ENCODE measurements at places on chromosomes 11 and 22. TPM values are rescaled to one million over a fixed set of nuclear protein-coding genes. Genes with fewer than 3 reads are reported as not detected.

The AMPD3 gene
- 13.5 TPM for total RNA-seq

The EXPH5 gene
- total RNA-seq: 3.6 TPM

The MMP11 gene
- 3.7 TPM for total RNA-seq

The NDUFS3 gene
- total RNA-seq: 124 TPM

The DDX17 gene
- total RNA-seq: 332 TPM

The MS4A7 gene
- 0.17 TPM for total RNA-seq

The ENDOD1 gene
- 59.2 TPM for total RNA-seq

The IL18BP gene
- 4.8 TPM for total RNA-seq

The LYVE1 gene
- 0.09 TPM for total RNA-seq

The GDPD4 gene
- total RNA-seq: 0.33 TPM

The ISX gene
- 0.39 TPM for total RNA-seq

The ZNF215 gene
- total RNA-seq: 12.3 TPM

The OR56A1 gene
- 0.09 TPM for total RNA-seq

The TTLL1 gene
- 8.1 TPM for total RNA-seq

The MYRF gene
- total RNA-seq: 2.1 TPM

The KRTAP5-2 gene
- total RNA-seq: 1.6 TPM
